IPS DF 19.7 (cell line): ENCODE measurements at places on chromosomes 5 and 9.

GRCh38 chr5:74072646-74073045 lies 446.6 kb downstream of the ARHGEF28 start:
- DNase-seq: no peak

DNA sequence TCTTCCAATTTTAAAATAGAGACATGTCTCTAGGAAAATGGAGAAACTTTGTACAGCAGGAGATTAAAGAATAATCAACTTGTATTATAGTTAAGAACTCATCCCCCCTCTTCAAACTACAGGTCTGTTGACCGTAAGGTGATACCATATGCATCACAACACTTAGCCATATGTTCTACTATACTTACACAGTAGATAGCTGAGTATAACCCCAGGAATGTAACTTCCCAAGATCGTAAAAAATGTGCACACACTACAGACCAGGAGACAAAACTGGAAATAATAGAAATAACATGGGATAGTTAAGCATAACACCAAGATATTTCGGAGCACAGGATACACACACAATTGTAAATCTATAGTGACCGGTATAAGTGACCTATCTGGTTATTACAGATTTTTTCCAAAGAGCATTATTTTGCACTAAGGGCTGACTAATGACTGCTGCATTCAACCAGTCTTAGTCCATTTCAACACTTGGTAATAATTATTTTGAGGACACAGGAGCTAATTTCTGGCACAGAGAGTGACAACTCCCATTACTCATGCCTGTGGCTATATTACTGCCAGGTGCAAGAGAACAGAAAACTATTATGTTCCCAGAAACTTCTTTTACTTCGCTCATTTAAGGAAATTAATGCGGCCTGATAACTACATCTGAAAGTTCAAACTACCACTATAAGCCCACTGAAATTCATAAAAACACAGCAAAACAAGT lies 15.4 kb upstream of the ZNF622 start:
- no peak for DNase-seq

DNA sequence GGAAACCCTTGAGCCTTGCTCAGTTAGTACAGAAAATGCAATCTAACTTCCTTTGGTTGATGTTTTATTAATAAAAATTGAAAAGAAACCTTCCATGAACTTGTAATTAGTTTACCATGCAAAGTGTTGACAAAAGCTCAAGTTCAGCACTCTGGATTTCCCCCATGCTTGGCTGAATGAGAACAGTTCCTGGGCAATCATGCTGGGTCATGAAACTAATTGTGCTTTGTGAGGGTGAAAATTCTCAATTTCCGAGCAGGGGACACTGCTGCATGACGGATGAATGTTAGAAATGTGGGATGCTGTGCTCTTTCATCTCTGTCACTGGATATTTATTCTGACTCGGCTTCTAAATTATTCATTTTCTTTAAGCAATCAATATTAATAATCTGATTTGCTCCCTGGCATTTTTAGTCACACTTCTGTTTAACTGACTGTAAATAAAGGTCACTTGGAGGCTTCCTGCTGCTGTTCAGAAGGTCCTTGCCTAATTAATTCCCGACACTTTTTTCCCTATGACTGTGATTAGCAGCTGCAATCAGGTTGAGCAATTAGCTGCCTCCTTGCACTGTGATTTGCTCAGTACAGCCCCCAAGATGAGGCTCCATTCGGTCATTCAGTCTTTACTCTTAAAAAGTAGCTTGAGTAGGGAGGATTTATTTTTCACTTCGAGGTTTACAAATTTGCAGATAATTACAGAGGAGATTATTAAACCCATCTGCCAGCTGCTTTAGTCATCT lies 678.1 kb upstream of the ZNF608 start:
- DNase-seq: no peak

DNA sequence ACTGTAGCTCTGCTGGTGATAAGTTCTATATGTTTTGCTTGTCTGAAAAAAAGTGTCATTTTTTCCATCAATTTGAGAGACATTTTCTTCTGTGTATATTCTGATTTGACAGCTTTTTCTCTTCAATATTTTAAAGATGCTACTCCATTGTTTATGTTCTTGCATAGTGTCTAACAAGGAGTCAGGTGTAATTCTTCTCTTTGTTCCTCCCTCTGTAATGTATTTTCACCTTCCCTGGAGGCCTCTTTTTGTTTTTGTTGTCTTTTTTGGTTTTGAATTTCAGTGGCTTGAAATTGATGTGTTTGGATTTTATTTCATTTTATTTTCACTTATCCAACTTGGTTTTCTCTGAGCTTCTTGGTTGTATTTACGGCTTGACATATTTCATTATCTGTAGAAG lies 75.8 kb downstream of the ADCY2 start:
- DNase-seq: no peak

DNA sequence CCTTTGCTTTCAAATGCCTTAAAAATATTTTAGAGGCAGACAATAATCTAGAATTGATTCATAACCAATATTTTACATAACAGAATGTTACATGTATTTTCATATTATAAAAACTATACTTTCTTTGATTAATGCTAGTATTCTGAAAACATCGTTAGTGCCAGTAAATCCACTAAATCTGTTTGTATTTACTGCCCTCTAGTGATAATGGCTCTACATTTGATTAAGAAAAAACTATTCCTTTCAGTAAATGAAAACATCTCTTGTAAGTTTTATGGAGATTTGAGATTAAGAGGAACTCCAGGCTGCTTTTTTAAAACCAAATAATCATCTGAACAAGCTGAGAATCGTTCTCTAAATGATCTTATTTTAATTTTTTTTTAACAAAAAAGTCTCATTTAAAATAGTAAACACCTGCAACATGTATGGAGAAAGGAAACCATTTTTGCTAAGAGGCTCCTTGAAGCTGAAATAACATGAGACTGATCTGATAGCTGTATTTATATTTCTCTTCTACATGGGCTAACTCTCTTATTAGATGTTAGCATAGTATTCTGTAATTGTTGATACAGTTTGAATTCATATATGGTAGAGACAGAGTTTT lies 424.7 kb downstream of the RAB3C start:
- DNase-seq: no peak

- DNase-seq: peak; percentile 15
Measured at GRCh38 chr9:91117959-91118703, 243.6 kb downstream of the AUH start.

DNA sequence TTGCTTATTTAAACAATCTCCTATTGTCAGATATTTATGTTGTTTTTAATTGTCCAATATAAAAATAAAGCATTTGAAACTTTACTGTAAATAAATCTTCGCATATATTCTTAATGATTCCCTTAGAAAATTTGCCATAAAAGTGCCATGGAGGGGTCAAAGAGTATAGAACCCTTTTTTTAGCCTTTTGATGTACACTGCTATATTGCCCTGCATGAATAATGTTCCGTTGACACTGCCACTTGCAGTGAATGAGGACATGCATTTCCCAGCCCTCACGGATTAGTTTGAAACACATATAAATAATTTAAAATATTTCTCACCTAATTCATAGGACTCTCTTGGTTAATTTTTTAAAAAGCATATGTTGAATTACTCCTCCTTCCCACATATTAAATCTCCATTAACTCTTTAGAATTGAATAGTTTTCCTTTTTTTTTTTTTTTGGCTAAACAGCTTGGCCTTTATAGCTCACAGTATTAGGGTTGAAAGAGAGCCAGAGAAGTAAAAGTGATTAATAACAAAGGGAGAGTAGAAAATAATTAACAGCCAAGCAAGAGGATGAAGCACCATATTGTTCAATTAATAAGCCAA lies 129.8 kb upstream of the SGCD start:
- no peak for DNase-seq

DNA sequence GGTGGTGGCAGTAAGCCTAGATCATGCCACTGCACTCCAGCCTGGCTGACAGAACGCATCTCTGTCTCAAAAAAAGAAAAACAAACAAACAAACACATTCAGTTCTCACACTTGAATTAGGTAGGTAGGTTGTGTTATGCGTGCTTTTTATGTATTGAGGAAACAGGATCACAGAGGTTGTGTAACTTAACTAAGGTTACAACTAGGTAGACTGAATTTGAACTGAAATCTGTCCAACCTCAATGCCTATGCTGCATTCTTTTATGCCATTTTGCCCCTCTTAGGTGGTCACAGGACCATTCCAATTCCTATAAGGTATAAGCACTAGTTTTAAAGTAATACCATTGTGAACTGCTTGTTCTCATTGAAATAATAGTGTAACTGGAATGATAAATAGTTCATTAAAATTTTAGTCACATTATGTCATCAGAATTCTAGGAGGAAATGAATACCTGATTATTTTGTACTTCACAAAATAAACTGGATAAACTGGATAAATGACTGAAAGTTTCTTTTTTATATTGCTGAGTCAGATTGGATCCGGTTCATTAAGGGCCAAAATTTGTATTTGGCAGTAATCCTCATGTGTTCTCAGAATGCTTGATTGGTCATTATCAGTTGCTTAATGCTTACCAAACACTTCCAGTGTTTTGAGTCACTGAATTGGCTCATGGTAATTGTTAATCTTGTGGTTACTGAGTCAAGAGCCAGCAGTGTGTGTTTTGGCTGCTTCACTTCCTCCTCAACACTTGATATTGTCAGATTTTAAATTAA lies 7.1 kb downstream of the UBAP1 start:
- DNase-seq: no peak

DNA sequence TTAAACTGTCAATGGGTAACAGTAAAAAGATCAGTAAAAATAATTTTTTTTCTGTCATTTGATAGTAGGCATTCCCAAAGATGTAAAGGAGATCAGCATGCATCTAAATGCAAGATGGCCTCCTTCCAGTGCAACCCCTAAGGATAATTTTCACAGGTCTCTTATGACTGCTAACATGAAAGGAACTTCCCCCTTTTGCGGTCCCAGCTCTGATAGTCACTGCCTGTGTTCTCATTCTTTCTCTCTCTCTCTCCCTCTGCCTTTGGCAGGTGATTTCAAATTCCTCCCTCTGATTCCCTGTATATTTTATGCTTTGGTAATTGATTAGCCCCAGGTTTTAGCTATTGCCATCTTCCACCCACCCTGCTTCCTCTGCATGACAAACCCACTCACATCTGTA lies 8.9 kb downstream of the SPINK14 start:
- DNase-seq: no peak

DNA sequence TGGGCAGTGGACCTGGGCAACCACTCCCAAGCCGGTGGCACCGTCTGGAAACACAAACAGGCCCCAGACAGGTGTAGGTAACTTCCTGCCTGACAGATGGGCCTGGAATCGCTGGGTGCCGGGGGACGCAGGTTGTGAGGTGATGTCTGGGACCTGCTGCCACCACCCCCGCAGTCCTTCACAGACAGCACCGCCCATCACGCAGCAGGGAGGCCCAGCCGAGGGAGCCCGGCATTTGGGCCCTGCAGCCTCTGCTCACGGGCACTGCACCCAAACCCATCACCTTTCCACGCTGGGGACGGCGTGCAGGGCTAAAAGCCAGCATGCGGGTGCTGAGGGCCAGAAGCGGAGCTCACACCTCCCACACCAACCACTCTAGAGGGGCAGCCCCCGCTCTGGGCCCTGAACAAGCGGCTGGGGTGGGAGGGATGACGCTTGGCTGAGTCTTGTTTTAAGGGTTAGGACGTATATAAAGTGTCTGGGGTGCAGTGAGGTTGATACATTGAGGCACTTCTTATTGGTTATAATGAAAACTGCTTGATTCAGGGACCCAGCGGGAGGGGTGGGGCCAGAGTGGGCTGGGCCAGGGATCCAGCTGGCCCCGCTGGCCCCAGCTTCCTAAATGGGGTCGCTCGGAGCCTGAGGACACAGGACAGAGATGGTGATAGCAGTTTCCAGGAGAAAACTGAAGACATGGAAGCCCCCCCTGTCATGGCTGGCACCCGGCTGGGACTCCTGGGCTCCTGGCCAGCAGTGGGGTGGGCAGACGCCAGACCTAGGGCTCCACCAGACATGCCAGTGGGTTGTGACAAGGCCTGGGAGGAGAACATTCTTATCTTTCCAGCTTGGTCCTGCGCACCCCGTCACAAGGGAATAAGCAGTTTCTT lies 11.3 kb downstream of the MYMK start:
- DNase-seq: no peak

DNA sequence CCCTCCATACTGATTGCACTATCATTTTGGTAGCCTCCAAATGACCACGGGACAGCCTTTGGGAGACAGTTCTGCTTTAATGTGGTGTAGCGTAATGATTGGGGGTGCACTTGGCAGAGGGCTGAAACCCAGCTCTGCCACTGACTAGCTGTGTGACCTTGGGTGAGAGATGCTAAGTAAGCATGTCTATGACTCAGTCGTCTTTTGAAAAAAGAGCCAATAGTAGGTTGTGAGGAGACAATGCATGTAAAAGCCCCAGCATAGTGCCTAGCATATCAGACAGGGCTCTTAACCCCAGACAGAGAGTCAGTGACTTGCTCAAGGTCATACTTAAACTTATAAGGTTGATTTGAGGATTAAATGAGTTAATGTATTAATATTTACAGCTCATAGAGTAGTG lies 18.0 kb upstream of the CXCL14 start:
- DNase-seq: no peak
